ENCODE measurements at places on chromosomes 3 and 15.

GRCh38 chr3:152277198-152277597, 8.5 kb downstream of the MBNL1 start:
- DNase-seq, result no peak

DNA sequence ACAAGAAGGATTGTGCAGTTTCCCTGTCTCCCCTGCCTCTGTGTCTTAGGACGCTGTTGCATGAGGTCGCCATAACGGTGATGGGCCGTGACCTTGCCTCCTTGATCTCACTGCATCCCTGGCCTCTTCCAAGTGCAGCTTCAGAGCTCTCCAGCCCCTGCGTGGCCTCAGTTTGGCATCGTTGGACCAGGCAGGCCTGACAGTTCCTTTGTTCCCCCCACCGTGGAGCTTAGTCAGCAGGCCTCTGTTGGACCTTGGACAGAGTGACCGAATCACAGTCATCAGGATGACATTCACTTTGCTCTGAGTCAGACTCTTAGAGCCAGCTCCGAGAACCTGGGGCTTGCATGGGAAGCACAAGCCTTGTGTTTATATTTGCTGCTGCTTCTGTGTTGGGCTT, 139.4 kb downstream of the OPA1 start:
- DNase-seq, result no peak

DNA sequence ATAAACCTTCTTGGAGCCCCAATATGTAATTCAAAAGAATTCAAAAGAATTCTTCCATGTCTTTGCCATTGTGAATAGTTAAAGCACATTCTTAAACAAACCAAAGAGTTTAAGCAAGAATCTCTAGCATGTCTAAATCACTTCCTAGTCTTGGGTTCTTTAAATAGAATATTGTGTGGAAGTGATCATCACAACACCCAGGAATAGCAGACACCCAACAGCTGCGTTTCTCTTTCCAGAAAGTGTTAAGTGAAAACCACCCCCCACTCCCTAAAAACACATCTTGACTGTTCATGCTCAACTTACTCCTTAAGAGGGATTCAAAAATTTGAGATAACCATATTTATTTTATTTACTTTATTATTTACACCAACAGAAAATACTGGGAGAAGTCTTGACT, 24.1 kb upstream of the CAPN7 start:
- DNase-seq, result no peak

DNA sequence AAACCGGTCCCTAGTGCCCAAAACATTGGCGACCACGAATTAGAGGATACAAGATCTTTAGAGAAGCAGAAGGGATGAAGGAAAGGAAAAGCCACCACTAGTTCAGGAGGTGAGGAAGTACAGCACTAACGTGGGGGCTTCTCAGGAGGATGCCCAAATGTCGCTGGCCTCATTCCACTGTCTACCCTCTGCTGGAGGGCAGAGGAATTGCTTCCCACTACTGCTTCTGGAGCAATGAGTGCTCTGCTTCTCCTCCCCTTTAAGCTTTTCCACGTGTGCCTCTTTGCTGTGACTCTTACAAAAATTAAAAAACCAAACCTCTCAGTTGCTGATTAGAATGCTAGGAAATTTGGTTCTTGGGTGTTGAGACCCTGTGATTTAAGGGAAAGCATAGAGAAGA, 281.3 kb downstream of the CLSTN2 start:
- no peak for DNase-seq

GRCh38 chr3:39435006-39435748, 28.7 kb downstream of the RPSA start:
- DNase-seq, result no peak

- no peak for DNase-seq
Observed at GRCh38 chr3:38646062-38646461, 3.4 kb downstream of the SCN5A start.

DNA sequence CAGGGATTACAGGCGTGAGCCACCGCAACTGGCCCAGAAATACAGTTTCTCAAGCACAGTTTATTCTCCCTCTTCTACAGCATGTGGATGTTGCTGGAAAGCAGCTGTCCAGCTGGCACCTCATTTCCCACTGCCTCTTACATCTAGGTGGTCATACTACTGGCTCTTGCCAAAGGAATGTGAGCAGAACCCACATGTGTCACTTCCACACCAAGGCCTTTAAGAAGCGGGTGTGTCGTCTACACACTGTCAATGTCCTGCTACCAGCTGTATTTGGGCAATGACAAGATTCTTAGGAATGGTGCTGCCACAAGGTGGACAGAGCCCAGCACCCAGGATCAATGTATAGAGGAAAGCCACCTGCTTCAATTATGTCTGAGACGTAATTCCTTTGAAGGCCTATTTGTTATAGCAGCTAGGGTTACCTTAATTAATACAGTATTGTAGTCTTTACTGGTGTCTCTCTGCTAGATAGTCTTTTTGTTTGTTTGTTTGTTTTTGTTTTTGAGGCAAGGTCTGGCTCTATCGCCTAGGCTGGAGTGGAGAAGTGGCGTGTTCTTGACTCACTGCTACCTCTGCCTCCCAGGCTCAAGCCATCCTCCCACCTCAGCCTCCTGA, 15.1 kb upstream of the RAB7A start:
- DNase-seq, result no peak

GRCh38 chr3:107634099-107634489, 111.3 kb downstream of the BBX start:
- no peak for DNase-seq
